ENCODE measurements at places on chromosomes 16 and 17.

DNA sequence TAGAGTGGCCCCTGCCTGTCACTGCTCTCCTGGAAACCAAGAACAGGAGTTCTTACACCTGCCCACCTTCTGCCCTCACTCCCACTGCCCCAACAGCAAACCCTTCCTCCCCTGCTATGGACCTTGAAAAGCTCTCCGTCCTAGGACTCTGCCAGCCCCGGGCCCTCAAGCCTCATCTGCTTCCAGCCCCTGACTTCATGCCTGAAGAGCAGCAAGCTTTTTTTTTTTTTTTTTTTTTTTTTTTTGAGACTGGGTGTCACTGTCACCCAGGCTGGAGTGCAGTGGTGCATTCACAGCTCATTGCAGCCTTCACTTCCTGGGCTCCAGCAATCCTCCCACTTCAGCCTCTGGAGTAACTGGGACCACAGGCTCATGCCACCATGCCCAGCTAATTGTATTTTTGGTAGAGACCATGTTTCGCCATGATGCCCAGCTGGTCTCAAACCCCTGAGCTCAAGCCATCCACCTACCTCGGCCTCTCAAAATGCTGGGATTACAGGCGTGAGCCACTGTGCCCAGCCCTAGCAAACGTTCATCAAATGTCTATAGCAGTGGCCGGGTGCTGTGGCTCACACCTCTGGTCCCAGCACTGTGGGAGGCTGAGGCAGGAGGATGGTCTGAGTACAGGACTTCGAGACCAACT, 16.9 kb downstream of the CARHSP1 start:
- DNase-seq: no peak

- DNase-seq: peak; percentile 94
These were observed 417 bp downstream of the C16orf46 start for GRCh38 chr16:81076566-81077075.

DNA sequence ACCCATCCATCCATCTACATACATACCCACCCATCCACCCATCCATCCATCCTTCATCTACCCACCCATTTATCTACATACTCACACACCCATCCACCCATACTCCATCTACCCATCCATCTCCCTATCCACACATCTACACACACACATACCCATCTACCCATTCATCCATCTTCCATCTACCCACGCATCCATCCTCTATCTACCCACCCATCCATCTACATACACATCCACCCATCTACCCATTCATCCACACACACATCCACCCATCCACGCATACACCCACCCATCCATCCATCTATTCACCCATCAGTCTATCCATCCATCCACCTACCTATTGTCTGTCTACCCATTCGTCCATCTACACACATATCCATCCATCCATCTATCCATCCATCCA, 227.8 kb downstream of the ZNF423 start:
- DNase-seq: no peak

GRCh38 chr17:27457731-27458523, 1.7 kb downstream of the KSR1 start:
- no peak for DNase-seq

- DNase-seq: no peak
These were observed 47.8 kb downstream of the BMERB1 start for GRCh38 chr16:15482068-15482747.

GRCh38 chr17:57489321-57489720, 233.0 kb downstream of the MSI2 start:
- DNase-seq: no peak

- no peak for DNase-seq
These were observed 10.3 kb upstream of the NOL11 start for GRCh38 chr17:67707442-67707841.

DNA sequence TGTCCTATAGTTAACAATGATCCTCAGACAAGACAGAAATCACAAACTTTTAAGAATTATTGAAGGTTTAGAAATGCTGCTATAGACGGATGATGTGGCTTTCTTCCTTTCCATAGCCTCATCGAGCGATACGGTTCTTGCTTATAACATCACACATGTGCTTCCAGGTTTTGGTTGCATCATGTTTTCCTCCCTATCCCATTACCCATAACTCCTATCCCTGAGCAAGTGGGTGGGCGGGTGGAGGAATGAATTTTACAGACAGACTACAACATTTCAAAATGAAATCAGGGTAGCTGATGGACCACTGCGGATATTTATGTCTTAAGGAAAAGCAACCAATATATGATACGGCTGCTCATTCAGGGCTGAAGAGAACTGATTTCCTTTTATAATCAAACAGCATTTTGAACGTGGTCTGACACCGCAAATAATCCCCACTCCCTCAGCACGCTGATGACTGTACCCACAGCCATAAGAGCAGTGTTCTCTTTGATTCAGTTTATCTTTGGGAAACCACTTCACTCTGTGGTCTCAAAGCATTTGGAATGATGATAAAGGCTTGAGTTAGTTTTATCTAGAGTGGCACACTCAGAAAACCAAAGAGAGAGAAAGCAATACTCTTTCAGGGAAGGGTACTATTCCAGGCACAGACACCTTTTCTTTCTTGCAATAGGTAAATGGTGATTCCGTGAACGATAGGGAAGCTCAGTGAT, 4.6 kb upstream of the AKTIP start:
- no peak for DNase-seq

GRCh38 chr17:77377710-77378235, 237.0 kb downstream of the SEC14L1 start:
- DNase-seq: no peak

- DNase-seq: no peak
These were observed 1001.6 kb upstream of the CDH8 start for GRCh38 chr16:63037761-63038396.

DNA sequence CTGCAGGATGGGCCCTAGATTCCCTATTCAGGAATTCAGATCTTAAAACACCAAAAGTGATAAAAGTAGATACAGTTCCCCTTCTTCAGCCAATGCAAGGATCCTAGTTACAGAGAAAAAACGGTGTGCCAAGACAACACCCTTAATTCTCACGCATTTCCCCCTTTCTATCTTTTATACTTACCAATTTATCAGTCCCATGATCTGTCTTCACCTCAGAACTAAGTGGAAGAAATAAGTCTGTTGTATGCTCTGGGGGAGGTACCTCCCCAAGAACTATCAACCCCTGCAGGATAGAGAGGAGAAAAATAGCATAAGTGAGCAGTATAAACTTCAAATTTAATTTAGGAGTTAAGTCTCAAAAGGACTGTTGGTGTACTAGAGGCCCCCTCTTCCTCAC, 83.2 kb downstream of the STH start:
- no peak for DNase-seq

GRCh38 chr16:70685938-70686375, at the start of gene MTSS2:
MTSS2 (minus strand) TSS chr16:70686053; CDS start chr16:70685791, 262 bp downstream.
- no peak for DNase-seq

- DNase-seq: no peak
These were observed 70.1 kb upstream of the CREBBP start for GRCh38 chr16:3950343-3951193.

DNA sequence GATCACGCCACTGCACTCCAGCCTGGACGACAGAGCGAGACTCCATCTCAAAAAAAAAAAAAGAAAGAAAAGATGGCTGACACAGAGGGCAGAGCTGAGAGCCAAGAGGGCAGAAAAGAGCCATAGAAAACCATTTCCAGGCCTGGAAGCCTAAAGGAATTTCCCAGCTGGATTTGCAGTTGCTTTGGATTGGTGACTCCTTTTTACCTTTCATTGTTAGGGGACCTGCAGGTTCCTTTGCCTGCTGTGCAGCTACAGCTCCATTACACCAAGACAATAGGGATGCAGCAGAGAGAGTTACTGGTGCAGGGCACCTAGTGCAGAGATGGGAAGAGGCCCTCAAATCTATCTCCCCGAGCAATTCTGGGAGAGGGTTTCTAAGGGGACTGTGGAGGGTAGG, 18.4 kb downstream of the ZNF668 start:
- DNase-seq: no peak

DNA sequence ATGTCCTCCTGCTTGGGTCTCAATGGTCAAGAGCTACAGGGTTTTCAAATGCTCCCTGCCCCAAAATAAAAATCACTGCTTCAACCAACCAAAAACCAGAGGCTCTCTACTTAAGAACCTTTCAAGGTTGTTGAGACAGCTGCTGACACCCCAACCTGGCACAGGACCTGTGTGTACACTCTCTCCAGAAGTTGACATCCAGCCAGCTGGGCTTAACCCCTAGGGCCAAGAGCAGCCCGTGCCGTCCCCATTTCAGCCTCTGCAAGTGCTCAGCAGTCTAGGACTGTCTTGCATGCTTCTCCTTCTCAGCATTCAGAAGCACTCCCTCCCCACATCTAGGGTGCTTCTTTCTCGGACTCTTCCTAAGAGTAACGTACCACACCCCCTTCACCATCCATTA, 59.0 kb upstream of the TRAP1 start:
- no peak for DNase-seq

DNA sequence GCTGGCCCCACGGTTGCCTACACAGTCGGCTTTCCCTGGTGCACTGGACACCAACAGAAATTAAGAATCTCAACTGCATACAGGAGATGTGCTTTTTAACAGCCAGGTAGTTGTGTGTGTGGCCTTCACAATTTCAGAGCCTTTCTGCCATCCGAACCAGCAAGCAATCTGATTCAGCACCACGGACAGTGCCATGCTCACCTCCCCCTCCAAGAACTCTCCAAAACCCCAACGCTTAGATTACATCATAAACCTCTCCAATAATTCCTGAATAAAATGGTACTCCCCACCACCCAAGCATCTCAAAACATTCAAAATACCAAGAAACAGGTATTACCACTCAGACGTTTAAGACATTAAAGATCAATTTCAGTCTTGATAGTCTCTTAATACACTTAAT, 31.8 kb downstream of the USP7 start:
- DNase-seq: peak; percentile 55

GRCh38 chr17:76504117-76504516, 2.9 kb upstream of the RHBDF2 start:
- no peak for DNase-seq

DNA sequence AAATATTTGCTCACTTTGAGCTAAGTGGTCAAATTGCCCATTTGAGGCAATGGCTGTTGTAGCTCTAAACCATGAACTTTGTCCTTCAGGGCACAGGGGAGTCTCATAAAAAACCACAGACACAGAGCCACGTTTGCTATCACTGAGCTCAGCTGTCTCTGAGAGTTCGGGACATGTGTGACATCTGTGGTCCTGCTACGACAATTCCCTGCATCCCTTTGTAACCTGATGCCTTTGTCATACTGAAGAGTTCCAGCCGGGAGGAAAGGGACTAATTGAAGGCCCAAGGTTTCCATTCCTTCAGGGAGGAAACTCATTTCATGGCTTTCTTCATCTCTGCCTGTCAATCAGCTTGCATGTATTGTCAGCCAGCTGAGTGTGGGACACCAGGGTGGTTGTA, 599.4 kb upstream of the CDH5 start:
- DNase-seq: no peak

All from CD4-positive, alpha-beta T cell treated with Interleukin-15 for 4 hours (primary cell).